ENCODE measurements at places on chromosomes 5 and 9. TPM values are rescaled to one million over a fixed set of nuclear protein-coding genes. Genes with fewer than 3 reads are reported as not detected.

GRCh38 chr5:59765446-59765845 is 128.1 kb downstream of the PDE4D start:
- H3K36me3 ChIP-seq: no peaks in the 10 kb centered on the region
- H3K27me3 ChIP-seq: no peaks in the 10 kb centered on the region
- no peak overlapping the region for H3K4me3 ChIP-seq
- no peak overlapping the region for H3K27ac ChIP-seq
- DNase-seq: no peak

GRCh38 chr5:32044434-32044833 is 129.7 kb downstream of the GOLPH3 start:
- no peak overlapping the region for H3K27ac ChIP-seq
- no peak for DNase-seq
- no peak overlapping the region for H3K4me3 ChIP-seq
- H3K4me1 ChIP-seq: peaks cover 12% of the 10 kb centered on the region
- peaks cover 24% of the 10 kb centered on the region for H3K36me3 ChIP-seq

DNA sequence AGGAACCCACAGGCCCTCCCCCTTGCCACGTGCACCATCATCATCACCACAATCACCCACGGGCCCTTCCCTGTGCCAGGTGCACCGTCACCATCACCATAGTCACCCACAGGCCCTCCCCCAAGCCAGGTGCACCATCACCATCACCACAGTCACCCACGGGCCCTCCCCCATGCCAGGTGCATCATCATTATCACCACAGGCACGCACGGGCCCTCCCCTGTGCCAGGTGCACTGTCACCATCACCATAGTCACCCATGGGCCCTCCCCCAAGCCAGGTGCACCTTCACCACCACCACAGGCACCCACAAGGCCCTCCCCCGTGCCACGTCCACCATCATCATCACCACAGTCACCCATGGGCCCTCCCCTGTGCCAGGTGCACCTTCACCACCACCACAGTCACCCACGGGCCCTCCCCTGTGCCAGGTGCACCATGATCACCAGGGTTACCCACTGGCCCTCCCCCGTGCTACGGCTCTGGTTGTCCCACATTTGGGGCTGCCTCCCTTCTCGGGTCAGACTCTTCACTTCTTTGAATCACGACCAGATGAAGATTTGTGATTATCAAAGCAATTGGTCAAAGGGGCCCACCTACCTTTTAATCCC is 69.1 kb upstream of the OLFM1 start:
- no peaks in the 10 kb centered on the region for H3K4me1 ChIP-seq
- H3K36me3 ChIP-seq: no peaks in the 10 kb centered on the region
- H3K27ac ChIP-seq: no peak overlapping the region
- H3K4me3 ChIP-seq: no peak overlapping the region

GRCh38 chr5:1386274-1386717 is 41.4 kb upstream of the CLPTM1L start:
- H3K36me3 ChIP-seq: no peaks in the 10 kb centered on the region
- H3K4me1 ChIP-seq: peaks cover 4% of the 10 kb centered on the region
- DNase-seq: peak; percentile 37
- H3K27me3 ChIP-seq: peaks cover 30% of the 10 kb centered on the region

- no peaks in the 10 kb centered on the region for H3K4me1 ChIP-seq
- no peak overlapping the region for H3K4me3 ChIP-seq
- peaks cover 23% of the 10 kb centered on the region for H3K27me3 ChIP-seq
- H3K36me3 ChIP-seq: no peaks in the 10 kb centered on the region
- no peak overlapping the region for H3K27ac ChIP-seq
- DNase-seq: no peak
Observed at GRCh38 chr9:124188331-124189110, 69.2 kb upstream of the NEK6 start.

DNA sequence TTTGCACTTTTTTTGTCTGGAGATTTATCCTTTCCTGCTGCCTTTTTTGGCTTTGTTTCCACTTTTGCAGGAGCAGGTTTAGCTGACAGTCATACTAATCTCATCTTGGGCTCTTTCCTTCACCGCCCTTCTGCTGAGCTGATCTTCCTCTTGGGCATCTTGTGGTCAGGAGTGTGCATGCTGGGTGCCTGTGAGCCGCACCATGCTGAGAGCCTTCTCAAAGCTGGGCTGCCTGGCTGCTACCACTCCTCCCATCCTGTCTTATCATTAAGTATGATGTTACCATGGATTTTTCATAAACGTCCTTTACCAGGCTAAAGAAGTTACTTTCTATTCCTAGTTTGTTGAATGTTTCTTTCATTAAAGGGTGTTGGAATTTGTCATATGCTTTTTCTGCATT is 49.5 kb upstream of the MCCC2 start:
- no peaks in the 10 kb centered on the region for H3K4me1 ChIP-seq
- no peaks in the 10 kb centered on the region for H3K27me3 ChIP-seq

- H3K4me1 ChIP-seq: no peaks in the 10 kb centered on the region
- no peaks in the 10 kb centered on the region for H3K36me3 ChIP-seq
- H3K4me3 ChIP-seq: no peak overlapping the region
- DNase-seq: no peak
- H3K27ac ChIP-seq: no peak overlapping the region
- no peaks in the 10 kb centered on the region for H3K27me3 ChIP-seq
Observed at GRCh38 chr5:60493372-60493771, 206.6 kb downstream of the DEPDC1B start.

DNA sequence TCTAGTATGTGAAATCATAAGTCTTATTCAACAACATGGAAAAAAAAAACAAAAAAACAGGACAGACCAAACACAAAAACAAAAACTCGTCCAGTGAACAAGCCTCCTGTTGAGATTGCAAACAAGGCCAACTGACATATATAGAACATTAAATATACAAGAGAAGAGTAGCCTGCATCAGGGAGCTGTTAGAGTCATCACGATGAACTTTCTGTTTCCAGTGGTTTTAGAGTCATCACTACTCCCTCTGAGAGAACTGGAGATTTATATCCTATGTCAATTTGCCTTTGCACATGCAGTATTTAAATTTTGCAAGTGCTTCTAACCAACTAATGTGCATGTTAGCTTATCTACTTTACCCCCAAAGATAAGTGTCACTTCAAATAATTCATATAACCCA is 9.9 kb downstream of the SNCAIP start:
- H3K27ac ChIP-seq: no peak overlapping the region
- no peaks in the 10 kb centered on the region for H3K27me3 ChIP-seq
- no peaks in the 10 kb centered on the region for H3K36me3 ChIP-seq
- H3K4me1 ChIP-seq: no peaks in the 10 kb centered on the region

GRCh38 chr9:133460405-133461175 is 812 bp downstream of the CACFD1 start:
- H3K4me3 ChIP-seq: peak overlapping the region; percentile 88
- no peaks in the 10 kb centered on the region for H3K4me1 ChIP-seq
- H3K27me3 ChIP-seq: no peaks in the 10 kb centered on the region
- peak overlapping the region; percentile 88 for H3K27ac ChIP-seq
- no peak for DNase-seq

- no peaks in the 10 kb centered on the region for H3K27me3 ChIP-seq
- peaks cover 12% of the 10 kb centered on the region for H3K4me1 ChIP-seq
- no peak for DNase-seq
- H3K36me3 ChIP-seq: no peaks in the 10 kb centered on the region
Observed at GRCh38 chr9:6552033-6552432, 93.5 kb downstream of the GLDC start.

DNA sequence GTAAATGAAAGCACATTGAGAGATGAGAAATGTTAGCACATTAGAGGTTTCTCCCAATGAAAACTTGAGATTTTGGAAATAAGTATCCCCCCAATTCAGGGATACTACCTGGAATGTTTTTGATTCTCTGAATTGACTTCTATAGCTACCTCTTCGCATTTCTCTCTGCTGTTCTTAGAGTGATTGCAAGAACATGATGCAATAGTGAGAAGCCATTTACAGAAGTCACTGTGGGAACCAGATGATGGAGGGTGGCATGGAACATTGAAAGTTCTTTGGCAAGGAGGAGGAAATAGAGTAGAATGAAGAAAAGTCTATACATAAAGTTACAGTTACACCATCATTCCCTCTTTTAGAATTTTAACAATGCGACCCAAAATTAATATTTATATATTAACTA is 9.2 kb downstream of the NPR3 start:
- no peak overlapping the region for H3K4me3 ChIP-seq
- no peak for DNase-seq
- no peak overlapping the region for H3K27ac ChIP-seq
- no peaks in the 10 kb centered on the region for H3K27me3 ChIP-seq
- peaks cover 10% of the 10 kb centered on the region for H3K4me1 ChIP-seq

GRCh38 chr9:14080959-14081542 is 232.9 kb downstream of the NFIB start:
- H3K36me3 ChIP-seq: no peaks in the 10 kb centered on the region
- no peaks in the 10 kb centered on the region for H3K4me1 ChIP-seq
- H3K27me3 ChIP-seq: no peaks in the 10 kb centered on the region
- H3K4me3 ChIP-seq: no peak overlapping the region
- no peak overlapping the region for H3K27ac ChIP-seq

- no peak overlapping the region for H3K4me3 ChIP-seq
- no peaks in the 10 kb centered on the region for H3K27me3 ChIP-seq
- H3K27ac ChIP-seq: no peak overlapping the region
- H3K36me3 ChIP-seq: no peaks in the 10 kb centered on the region
- DNase-seq: no peak
Observed at GRCh38 chr5:115392611-115393010, 96.2 kb upstream of the CCDC112 start.

Gene SPATA31D4
- not detected for total RNA-seq

Gene TRPM3
- 0.11 TPM for total RNA-seq

Gene LCN15
- total RNA-seq: 2.8 TPM

Gene DDX4
- not detected for total RNA-seq

Gene C9orf50
- not detected for total RNA-seq
